NCI-H1105 (cell line): ENCODE measurements at places on chromosomes 1 and 21.

DNA sequence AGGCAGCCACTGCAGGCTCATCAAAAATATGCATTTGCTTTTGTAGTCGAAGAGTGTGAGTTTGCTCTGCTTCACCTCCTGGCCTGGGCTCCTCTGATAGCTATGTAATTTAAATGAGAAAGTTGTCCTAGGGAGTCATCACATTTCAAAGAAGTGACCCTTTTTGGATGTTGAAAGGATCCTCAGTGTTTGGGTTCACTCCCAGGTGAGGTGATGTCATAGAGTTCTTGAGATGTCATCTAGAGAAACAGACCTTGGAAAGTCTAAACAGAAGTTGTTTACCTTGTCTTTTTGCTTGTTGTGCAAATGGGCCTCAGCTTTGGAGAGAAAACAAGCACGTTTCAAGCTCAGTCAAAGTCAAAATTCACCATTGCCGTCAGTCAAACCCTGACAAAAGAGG lies 92.0 kb upstream of the BARHL2 start:
- no peak for DNase-seq

- DNase-seq: peak; percentile 69
Observed at GRCh38 chr1:153946622-153947241, at the start of gene DENND4B. TSS of gene DENND4B (minus strand) at chr1:153946718. CDS start at chr1:153944374, 2,344 bp downstream.

GRCh38 chr1:200538179-200538578 lies 82.4 kb downstream of the KIF14 start:
- no peak for DNase-seq

DNA sequence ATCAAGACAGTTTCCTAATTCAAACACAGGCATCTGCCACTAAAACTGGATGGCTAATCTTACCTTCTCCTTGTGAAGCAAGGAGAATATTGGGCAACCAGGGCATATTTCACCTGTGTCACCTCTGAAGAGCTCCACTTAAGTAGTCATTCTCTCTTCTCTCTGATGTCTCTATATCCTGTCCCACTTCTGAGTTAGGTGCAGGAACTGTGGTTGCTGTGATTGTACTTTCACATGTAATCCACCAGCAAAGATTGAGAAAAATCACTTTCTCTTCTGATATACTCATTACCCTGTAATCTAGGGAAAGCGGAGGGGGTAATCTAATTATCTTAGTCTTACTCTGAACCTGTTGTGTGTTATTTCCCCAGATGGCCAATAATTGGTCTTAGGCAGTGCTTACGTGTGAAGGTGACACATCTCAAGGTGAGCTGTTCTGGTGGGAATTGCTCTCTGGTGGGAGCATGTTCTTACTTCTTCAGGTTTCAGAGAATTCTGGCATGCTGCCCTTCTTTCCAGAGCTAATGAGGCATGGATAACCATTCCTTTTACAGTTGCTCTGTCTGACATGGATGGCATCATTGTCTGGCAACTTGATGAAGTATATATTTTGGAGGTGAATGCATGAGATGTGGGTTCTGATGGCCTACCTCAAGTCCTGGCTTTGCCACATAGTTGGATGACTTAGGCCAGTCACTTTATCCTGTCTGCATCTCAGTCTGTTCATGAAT lies 12.0 kb downstream of the XCL2 start:
- DNase-seq: no peak

GRCh38 chr1:107622535-107622934 lies 342.4 kb downstream of the VAV3 start:
- DNase-seq: no peak

GRCh38 chr1:229843627-229844238 lies 217.7 kb downstream of the URB2 start:
- DNase-seq: no peak

DNA sequence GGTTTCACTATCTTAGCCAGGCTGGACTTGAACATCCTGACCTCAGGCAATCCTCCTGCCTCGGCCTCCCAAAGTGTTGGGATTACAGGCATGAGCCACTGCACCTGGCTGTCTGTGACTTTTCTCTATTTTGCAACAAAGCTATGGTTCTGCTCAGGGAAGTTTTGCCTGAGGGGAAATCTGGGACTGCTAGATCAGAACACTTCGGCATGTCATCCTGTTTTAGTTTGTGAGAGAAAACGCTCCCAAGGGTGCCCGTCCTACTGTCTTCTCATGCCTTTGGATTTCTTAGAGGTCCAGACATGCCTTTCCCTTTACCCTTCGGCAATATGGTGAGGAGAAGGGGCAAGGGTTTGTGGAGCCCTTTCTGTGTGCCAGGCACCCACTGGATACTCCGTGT lies 5.6 kb upstream of the CORT start:
- DNase-seq: no peak

GRCh38 chr1:1842360-1843146 lies 48.3 kb downstream of the GNB1 start:
- peak; percentile 60 for DNase-seq

DNA sequence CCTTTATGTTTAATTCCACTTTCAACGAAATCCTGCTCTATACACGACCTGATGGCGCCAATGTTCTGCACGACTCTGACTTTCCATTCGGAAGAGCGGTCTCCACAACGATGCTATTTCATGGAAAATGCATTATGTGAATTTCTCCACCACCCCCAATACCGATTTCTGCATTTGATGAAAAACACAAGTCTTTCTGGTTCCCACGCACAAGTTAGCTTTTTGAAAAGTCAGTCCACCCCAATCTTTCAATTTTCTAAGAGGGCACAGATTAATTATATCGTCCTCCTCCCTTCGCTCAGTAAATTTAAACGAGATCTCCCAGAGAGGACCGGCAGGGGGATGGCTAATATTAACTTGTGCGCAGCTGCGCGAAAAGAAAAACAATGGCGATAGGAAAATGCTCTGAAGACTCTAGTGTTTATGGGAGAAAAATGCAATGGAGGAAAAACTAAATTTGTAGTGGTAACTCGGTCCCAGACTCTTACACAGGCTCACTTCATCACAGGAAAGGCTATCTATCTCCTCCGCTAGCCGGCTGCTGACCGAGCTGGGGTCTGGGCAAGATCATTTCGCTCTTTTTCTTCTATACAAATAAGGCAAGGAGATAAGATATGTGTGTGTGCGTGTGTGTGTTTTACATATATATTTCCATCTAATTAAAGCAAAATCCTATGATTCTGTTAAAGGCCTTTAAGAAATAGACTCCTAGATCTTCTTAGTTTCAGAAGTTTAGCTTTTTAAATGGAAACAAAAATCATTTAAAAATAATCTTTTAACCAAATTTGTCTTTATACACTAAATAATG lies 1.2 kb upstream of the LHX8 start:
- DNase-seq: no peak

DNA sequence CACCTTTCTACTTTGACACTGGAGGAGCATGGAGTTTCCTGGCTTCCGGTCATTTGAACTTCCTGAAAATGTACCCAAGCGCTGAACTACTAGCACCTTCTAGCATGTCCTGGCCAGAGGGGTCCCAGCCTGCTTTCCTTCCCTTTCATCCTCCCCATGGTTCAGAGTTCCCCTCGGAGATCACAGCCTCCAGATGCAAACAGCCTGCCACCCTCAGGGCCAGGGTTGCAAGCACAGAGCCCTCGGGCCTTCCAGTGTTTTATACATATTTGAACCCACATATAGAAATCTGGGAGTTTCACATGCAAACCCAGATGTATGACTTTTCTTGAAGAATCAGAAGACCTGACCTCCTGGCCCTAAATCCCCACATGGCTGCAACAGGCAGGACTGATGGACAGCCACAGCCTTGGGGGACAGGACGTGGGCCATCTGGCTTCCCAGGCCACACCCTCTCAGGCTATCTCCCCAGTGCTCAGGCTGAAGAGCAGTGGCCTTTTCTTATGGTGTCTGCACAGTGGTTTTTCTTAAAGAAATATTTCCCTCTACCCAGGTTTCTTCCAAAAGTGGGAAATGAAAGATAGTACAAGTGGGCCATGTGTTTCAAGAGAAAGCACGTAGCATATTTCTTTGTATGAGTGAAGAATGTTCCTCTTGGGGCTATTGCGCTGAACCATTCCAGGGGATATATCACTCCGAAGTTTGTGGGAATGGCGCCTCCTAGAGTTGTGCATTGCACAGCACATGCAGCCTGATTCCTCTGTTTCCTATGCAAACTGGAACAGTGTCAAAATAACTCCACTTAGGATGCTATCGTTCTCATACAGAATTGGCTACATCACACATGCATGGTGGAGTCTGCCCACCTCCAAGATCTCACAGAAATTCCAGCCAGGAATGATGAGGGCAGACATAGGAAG lies 232.0 kb upstream of the VAMP3 start:
- DNase-seq: no peak

GRCh38 chr1:164382384-164382783 lies 176.6 kb upstream of the PBX1 start:
- DNase-seq: no peak

GRCh38 chr1:234486858-234487840 lies 8.2 kb upstream of the TARBP1 start:
- DNase-seq: no peak

DNA sequence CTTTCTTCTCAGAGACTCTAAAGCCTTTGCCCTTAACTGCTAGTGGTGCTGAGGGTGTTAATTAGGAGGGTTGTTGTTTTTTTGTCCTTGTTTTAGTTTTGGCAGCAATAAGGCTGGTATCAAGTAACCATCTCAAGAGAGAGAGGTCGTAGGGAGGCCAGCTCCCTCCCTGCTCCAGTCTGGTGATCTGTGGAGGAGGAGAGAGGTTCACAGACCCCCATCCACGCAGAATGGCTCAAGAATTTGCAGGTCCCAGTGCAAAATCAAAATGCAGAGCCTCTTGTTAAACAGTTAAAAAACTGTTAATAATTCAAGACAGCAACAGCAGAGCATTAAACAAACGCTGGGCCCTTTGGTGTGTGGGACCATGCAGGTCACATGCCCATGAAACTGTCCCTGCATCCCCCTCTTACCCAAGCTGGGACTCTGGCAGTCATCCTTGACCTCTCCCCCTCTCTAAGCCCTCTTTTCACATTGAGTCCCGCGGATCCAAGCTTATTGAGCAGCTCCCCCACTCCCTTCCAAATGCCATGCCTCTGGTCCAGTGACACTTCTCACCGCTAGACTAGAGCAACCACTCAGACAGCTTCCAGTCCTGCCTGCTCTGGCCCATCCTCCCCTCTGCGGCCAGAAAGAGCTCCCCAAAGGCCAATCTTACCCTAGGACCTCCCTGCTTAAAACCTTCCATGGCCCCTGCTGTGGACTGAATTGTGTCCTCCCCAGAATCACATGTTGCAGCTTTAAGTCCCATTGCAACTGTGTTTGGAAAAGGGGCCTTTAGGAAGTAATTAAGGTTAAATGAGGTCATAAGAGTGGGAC lies 47.7 kb upstream of the RPL11 start:
- peak; percentile 17 for DNase-seq

GRCh38 chr1:37174876-37175275 lies 140.6 kb upstream of the GRIK3 start:
- DNase-seq: no peak

GRCh38 chr1:195096051-195096521 lies 1512.2 kb downstream of the KCNT2 start:
- DNase-seq: no peak

DNA sequence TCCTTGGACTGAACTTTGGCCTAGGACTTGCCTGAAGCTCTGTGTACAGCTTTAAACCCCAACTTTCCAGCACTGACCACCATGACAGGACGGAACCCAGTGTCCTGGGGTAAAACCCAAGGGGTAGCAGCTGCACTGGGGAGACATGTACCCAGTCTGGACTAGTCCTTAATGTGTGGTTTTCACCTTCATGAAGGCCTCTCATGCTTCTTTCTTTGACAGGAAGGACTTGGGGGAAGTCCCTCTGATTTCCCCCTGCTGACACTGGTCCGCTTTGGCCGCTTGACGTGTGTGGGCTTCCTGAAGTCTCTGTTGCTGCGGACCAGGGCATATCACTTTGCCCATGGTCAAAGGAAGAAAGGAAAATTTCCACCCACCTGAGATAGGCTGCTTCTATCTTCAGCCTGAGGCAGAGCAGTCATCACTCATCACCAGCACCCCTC lies 66.3 kb upstream of the PRDX6 start:
- no peak for DNase-seq

- peak; percentile 65 for DNase-seq
Observed at GRCh38 chr1:82388679-82389078, 587.9 kb downstream of the ADGRL2 start.

DNA sequence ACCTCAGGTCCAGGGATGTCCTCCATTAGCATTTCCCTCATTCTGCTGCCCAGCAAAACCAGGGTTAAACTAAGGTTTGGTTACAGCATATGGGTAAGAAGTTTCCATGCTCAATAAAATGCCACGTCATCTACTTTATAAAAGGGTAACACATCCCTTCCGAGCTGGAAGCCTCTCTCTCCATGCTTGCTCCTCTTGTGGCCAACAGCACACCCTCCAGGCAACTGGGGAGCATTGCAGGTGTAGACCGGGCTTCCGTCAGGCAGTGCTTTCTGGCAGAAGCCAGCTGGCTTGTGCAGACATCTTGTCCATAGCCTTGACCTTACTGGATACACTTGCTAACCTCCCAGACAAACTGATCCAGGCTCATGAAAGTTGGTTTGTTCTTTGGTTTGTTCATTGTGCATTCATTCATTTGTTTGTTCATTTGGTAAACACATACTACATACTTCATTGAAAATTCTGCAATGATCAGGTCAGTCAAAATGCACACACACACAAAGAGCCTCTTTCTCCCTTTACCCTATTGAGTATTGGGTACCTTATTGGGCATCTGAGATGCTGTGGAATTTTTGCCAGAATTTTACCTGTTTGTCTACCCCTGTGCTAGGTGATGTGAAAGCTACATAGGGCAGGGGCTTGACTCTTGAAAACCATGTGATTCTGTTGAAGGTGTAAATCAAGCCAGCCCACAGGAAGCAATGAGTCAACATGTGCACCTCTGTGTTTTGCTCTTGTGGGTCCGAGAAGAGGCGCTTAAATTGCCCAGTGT lies 422.8 kb downstream of the CAMTA1 start:
- DNase-seq: peak; percentile 72

GRCh38 chr1:209584231-209584672 lies 738 bp downstream of the CAMK1G start:
- no peak for DNase-seq

DNA sequence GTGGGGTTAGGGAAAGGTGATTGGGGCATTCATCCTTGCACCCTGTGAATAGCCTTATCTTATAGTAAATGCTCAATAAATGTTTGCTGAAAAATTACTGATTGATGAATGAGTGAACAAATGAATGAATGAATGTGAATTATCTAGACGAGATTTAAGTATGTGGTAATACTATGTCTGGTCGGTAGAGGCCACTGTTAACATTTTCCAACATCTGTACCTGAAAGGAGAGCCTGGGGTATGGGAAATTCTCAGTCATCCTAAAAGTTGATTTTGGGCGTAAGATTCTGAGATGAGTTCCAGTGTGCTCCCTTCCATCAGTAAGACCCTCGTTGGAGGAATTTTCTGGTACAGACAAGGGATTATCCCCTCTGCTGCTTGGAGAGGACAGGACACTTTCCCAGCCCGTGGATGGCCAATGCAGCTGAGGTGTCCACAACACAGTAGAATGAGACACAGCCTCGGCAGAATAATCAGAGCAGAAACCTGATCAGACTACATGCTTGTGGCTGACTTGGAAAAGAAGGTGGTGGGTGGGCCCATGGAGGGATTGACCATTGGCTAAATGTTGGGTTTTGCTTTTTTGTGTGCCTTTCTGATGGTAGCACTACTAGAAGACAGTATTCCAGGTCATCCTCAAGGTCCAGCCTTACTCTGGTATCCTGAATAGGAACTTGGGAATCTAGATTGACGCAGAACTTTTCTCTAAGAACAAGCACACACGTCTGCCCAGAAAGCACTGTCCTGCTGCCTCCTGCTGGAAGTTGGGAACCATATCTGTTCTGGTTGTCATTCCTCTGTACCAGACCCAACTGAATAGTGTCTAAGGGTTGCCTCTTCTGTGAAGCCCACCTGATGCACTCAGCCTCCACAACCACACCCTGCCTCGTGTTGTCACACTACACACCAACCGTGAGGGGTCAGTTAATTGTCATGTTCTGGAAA lies 262.0 kb downstream of the TNR start:
- DNase-seq: no peak

- DNase-seq: no peak
Observed at GRCh38 chr1:235908742-235909520, 42.2 kb upstream of the LYST start.
